Stimulated activated CD4-positive, alpha-beta T cell treated with anti-CD3 and anti-CD28 coated beads, Interleukin-1b, Interleukin-23, amount 100 ng/mL, for 48 hours (primary cell): ENCODE measurements at places on chromosomes 11 and 22.

- no peak for DNase-seq
Observed at GRCh38 chr11:7677071-7677470, 3.8 kb upstream of the CYB5R2 start.

DNA sequence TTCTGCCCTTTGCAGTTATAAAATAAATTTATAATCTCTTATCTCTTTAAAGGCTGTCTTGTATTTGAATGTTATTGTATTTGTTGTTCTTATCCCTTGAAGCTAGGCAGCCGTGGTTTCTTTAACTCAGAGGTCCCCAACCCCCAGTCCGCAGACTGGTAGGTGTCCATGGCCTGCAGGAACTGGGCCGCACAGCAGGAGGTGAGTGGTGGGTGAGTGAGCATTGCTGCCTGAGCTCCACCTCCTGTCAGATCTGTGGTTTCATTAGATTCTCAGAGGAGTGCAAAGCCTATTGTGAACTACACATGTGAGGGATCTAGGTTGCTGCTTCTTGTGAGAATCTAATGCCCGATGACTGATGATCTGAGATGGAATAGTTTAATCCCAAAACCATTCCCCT lies 380.0 kb upstream of the CCDC90B start:
- DNase-seq = no peak

DNA sequence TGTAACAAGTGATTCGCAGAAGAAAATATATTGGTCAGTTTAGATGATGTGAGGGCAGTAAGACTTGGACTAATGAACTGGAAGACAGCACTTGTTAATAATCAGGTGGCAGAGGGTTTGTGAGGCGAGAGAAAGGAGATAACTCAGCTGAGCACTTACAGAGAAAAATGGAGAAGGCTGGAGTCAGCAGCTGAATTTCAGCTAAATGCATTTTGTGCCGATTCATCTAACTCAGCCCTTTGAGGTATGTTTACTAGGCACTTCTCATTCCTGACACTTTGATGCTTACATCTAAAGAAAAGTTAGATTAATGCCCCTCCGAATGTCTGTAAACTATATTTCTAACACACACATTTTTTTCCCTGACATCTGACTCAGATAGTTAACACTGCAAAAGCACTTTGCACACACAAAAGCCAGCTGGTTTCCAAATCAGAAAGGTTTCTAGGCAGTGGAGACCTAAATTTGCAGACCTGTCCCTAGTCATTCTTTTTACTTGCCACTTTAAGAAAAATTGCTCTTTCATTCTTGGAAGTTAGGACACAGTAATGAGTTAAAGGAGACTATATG lies 859.5 kb upstream of the CCDC90B start:
- DNase-seq = no peak

GRCh38 chr22:48331691-48332220 lies 1495.9 kb downstream of the BRD1 start:
- no peak for DNase-seq

DNA sequence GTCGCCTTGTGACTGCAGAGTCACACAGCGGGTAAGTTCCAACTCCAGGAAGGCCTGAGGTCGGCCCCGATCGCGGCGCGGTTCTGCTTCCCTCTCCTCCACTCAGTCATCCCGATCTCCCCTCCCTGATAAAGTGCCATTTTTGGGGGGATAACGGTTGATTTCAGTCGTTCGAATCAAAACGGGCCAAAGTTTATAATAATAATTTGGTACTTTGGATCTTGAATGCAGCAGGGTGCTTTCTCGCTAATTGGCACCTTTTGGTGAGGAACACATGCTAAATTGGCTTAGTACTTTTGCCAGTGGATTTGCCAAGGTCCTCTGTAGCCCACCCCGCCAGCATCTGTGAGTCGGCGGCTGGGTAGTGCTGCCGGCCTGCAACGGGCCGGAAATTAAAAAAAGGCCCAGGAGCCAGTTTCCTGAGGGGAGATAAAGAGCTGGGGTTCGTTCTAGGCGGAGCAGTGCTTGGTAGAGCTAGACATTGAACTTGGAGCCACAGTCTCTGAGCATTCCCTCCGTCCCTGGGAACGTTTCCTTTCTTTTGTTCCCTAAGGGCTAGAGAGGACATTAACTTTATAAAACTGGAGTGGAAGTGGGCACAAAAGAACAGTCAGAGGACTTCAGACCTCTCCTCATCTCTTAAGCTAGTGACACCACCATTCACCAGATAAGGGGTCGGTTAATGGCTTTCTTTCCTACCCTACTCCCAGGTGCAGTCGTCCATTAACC lies 997 bp downstream of the UBE2L3 start:
- DNase-seq = peak; percentile 14

GRCh38 chr11:86185381-86185750 lies 59.2 kb upstream of the EED start:
- DNase-seq = no peak

- no peak for DNase-seq
Observed at GRCh38 chr11:119619665-119620064, 109.3 kb downstream of the NECTIN1 start.

DNA sequence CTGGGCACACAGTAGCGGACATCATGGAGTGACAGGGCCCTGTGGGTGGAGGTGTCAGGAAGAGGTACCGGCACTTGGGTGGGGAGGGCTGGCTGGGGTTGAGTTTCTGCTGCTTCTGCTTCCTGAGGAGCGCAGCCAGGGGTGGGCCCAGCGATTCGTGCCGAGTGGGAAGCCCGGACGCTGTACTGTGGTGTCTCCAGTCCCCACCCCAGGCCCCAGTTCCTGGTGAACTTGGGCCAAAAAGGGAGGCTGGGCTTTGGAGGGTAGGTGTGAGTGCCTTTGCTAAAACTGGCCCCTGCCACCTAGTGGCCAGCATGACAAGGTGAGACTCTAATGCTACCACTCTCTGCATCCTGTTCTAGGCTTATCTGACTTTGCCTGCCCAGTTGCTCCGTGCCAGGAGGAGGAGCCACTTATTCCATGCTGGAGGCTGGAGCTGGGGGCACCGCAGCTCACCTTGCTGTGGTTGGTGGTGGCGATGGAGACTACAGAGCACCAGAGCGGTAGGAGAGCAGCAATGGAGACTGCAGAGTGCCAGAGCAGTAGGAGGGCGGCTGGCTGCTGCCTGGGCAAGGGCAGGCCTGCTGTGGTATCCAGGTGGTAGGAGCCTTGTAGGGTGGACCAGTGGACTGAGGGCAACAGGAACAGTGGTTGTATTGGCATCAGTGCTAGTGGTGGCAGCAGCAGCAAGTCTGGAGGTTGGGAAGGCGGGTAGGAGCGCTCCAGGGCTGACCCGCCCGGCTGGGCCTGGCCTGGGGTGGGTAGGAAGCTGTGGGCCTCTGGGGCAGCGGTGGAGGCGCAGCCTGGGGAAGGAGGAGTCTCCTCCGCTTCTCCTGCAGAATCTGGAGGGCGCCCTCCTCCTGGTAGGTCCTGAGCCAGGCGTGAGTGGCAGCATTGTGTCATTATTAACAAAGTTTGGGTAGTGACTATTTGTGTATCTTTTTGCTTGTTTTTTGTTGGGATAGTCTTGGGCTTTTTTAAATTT lies 2.2 kb upstream of the RFPL2 start:
- no peak for DNase-seq

GRCh38 chr11:121755191-121755590 lies 302.4 kb upstream of the SORL1-AS1 start:
- no peak for DNase-seq

DNA sequence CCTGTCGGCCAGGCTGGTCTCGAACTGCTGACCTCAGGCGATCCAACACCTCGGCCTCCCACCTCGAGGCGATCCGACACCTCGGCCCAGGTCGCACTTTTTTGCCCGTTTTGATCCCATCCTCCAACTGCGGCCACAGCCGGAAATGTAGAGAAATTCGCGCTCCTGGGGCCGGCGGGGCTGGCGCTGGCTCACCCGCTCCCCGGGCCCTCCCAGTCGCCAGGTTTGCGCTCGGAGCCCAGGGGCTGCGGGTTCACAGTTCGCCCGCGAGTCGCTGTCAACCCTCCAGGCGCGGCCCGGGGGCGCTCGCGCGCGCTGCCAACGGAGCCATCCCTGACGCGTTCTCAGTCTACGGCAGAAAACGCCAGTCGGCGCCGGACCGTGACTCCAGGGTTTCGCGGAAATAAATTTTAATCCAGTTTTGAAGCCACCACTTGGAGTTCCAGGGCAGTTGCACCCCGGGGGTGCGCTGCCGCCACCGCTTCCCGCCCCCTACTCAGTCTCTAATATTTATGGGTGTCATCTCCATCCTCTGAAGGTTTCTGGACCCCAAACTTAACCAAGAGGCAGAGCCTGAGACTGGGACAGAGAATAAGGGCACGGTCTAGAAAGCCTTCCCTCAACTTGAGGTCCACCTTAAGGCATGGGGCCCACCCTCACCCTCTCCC lies 1.5 kb upstream of the KLHDC7B start:
- peak; percentile 85 for DNase-seq

GRCh38 chr22:32410459-32410858 lies 1.6 kb downstream of the RTCB start:
- no peak for DNase-seq

GRCh38 chr22:36301384-36301828 lies 48.5 kb downstream of the APOL1 start:
- DNase-seq = peak; percentile 79

DNA sequence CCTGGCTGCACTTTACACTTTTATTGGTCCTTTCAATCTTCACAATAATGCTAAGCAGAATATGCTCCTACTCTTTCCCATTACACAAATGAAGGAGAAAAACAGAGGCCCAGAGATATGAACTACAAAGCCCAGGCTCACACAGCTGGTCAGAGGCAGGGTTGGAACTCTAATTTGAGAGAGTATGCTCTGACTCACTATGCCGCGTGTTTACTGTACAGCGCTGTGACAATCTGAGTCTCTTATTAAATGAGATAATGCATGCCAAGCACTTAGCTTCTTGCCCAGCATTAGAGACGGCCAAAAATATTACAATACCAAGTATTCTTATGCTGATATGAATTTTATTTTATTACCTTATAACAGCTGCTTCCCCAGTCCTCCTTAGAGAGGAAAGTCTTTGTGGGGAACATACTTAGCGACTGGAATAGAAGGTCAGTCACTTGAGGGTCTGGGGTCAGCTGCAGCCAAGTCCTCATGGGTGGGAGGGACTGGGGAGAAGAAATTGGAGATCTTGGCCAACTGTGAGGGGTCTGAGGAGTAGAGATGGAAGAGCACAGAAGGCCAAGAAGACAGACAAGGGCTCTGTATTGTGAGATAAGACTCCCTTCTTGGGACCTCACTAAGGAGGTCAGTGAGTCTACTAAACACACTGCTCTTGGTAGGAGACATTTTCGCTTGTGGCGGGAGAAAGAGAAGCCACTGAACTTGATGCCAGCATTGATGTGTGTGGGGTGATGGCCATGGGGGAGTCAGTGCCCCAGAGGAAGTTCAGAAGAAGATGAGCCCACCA lies 150.8 kb upstream of the TIMP3 start:
- no peak for DNase-seq

DNA sequence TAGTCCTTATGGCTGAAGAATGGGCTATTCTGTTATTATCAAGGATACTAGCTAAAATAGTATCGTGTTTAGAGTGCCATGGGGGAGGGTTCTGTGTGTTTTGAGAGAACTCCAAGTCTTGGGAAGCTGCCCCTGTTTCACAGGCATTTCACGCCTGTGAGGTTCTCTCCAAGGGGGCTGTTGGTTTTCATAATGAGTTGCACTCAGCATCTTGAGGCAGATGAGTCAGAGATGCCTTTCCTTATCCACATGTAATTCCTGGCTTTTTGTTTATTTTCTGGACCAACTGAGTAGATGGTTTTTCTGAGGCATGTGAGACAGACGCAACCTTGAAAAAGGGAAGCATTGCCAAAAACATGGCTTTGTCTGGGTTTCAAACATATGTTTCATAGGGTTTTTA lies 203.7 kb downstream of the ARHGAP42 start:
- no peak for DNase-seq

- DNase-seq = no peak
Observed at GRCh38 chr22:49024775-49025440, 802.8 kb downstream of the BRD1 start.

GRCh38 chr11:94025690-94026394 lies 4.7 kb downstream of the HEPHL1 start:
- DNase-seq = no peak

DNA sequence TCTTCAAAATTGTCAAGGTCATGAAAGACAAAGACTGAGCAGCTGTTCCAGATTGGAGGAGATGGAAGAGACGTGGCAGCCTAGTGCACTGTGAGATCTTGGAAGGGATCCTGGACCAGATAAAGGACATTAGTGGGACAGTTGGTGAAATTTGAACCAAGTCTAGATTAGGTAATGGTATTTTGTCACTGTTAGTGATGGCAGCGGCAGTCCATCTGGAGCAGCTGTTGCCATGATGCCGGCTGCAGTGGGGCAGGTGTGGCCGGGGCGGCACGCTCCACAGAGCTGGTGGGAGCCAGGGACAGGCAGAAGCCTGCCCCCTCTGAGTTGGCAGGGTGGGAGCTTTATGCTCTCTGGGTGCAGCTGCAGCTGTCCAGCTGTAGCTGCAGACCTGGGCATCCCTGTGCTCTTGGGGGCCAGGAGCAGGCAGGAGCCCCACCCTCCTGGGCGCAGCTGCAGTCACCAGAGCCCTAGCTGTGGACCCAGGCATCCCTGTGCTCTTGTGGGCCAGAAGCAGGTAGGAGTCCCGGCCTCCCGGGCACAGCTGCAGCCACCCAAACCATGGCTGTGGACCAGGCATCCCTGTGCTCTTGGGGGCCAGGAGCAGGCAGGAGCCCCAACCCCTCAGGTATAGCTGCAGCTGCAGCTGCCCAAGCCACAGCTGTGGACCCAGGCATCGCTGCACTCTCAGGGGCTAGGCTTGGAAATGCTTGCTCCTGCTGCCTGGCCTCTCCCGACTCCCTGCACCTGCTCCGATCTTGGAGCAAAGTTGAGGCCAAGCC lies 20.7 kb downstream of the DIXDC1 start:
- no peak for DNase-seq

- DNase-seq = no peak
Observed at GRCh38 chr11:130485983-130486382, 37.5 kb downstream of the ADAMTS15 start.

- DNase-seq = peak; percentile 83
Observed at GRCh38 chr11:67484847-67485311, 2.1 kb downstream of the AIP start.
